ENCODE measurements at places on chromosomes 11 and 22.
A peak's percentile ranks its signal among the peaks of the same experiment; 100 is the strongest.

- no peak for DNase-seq
Observed at GRCh38 chr11:2250041-2250440, 20.3 kb downstream of the ASCL2 start.

DNA sequence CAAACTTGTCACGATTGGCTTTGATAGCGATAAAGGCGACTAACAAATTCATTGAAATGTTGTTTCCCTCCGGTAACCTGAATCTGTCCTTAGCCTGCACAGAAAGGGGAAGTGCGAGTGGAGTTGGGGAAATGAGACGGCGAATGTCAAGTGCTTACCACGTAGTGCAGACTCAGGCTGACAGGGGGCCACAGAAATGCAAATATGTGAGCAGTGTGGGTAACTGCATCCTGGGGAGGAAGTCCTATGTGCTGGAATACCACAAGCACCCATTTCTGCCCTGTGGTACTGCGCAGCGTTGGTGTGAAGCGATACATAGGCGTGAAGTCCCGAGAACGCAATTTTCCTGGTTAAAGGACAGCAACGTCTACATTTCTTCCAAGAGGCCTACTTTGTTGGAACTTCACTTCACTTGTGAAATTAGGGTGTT is 869 bp upstream of the EIF4ENIF1 start:
- DNase-seq = peak; percentile 23

DNA sequence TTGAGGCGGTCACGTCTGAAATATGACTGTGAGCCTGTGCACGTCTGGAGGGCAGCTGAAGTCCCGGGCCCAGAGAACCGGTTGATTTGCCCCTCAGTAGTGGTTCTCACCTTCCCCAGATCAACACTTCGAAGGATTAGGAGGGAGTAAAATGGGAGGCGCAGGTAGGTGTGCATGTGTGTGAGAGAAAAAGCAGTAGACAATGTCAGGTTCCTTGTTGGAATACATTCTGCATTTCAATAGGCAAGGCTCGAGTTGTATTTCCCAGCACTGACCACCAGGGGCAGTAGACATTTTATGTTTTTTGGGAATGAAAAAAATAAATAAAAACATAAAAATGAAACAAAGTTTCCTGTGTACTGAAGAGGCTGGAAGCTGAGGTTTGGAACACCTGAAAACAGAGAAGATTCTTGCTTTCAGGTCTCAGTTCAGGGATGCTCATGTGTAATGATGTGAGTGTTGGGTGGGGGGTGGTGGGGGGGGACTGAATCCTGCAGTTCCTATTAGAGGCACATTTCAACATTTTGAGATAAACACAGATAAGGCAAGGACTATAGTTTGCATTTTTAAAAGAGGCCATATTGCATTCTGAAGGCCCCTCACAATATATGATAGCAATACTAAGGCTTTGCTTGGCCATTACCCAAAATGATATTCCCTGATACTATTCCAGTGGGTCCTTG is 333.9 kb downstream of the CADM1 start:
- no peak for DNase-seq

- peak; percentile 71 for DNase-seq
Observed at GRCh38 chr22:32846780-32847491, 45.4 kb downstream of the TIMP3 start.

DNA sequence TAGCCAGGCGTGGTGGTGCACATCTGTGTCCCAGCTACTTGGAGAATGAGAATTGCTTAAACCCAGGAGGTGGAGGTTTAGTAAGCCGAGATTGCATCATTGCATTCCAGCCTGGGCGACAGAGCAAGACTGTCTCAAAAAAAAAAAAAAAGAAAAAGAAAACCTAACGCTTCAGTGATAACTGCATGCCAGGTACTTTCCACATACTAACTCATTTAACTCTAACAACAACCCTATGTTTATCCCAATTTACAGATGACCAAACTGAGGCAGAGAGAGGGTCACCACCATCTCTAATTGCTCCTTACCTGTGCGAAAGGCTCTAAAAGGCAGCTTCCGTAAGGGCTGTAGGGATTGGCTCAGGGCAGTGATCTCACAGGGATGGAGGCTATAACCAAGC is 11.6 kb downstream of the PISD start:
- DNase-seq = no peak

GRCh38 chr22:46416891-46417580 is 81.5 kb downstream of the TRMU start:
- no peak for DNase-seq

DNA sequence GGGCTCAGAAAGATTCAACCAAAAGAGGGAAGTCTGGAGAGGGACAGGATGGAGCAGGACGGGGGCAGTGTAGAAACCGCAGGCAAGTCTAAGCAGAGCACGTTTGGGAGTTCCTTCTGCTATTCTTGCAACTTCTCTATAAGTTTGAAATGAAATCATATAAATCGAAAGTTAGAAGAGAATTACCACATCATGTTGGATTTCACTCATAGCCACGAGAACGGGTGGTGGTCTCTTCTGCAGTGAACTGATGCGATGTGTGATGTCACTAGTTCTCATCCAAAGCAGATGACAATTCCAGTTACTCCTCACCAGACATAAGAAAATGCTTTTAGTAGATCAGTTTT is 36.0 kb downstream of the KCNQ1 start:
- no peak for DNase-seq

GRCh38 chr22:39941601-39942000 is 18.6 kb upstream of the TMA7B start:
- DNase-seq = no peak

DNA sequence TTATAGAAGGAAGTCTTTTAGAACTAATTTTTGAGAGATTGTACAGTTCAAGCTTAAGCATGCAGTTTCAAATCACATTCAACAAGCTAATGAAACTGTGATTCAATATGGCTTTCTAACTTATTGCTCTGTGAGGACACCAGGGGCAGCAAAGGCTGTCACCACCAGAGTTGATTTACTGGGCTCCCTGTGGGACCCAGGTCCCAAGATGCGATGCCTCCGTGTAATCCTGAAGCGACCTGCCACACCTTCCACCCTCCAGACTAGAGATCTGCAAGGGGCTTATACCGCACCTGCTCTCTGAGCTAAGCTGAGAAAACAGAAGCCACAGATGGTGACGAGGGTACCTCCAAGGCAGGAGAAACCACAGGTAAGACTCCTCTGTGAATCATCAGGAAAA is 918 bp upstream of the OR51Q1 start:
- no peak for DNase-seq

DNA sequence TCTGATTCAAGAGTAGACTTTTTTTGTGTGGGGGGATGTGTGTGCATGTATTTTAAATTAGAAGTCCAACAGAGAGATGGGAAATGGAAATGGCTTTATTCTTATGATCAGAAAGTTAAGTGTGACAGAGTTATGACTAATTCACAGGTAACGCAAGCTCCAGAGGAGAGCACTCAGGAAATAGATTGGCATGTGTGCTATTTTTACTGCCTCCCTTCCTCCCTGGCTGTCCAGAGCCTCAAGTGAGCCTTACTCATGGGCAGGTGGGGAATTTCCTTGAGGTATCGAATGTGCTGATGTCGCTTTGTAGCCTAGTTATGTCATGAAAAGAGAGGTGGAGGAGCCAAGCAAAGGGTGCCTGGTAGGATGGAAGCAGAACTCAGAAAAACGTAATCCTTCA is 70.3 kb upstream of the BDNF start:
- no peak for DNase-seq

DNA sequence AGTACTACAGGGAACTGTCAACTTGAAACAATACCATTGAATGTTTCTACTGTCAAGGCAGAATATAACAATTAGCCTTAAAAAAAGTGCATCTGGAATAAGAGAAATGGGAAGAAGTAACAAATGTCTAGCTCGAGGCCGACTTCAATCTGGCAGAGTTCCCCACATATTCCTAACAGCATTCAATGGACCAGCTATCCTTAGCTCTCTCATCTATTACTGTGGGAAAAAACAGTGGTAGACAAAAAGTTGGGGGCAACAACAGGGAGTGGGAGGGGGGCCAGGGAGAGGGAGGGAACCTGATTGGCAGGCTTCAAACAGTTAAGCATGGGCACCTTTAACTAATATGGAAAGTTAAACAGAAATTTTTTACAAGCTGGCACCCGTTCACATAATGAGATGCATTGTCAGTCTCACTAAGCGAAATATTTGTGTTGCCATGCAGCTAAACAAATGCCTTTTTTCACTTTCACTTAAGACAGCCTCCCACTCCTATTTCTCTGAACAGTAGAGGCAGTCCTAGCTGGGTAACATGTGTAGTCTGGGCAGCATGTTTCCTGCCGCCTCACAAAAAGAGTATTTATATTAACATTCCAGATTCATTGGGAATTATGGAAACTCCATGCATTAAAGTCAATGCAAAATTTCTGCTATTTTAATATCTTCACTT is 62.2 kb upstream of the SOX6 start:
- no peak for DNase-seq

- DNase-seq = no peak
Observed at GRCh38 chr11:111206472-111206871, 39.1 kb upstream of the POU2AF2 start.

DNA sequence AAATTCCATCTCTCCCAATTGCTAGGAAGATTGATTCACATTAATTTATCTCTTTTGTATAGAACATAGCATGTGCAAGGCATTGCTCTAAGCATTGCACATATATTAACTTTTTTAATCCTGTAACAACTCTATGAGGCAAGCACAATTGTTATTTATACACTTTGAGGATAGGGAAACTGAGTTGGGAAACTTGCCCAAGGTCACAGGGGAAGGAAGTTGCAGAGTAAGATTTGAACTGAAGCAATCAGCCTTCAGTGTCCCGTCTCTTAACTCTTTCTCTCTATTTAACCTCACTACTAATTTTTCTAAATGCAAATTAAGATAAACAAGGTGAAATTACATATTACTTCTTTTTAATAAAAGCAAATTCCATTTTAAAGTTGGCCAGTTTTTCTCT is 22.2 kb downstream of the OR56B4 start:
- no peak for DNase-seq

DNA sequence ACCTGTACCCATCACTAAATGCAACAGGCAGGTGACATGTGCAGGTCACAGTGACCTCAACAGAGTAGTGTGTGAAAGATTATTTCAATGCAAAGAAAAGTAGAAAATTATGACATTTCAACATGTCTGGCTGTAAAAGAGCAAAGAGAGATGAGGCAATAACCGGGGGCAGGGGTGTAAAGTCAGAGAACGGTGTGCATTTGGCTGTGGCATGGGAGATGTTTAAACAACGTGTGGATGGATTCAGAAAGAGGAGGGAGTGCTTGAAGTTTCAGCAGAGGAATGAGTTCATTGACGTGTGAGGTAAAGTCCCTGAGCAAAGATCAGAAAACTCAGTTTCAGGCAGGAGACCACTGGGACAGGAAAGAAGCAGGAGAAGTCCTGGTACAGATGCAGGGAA is 229.7 kb downstream of the BUD13 start:
- no peak for DNase-seq

- DNase-seq = peak; percentile 78
Observed at GRCh38 chr22:45548991-45549761, 46.5 kb downstream of the FBLN1 start.

DNA sequence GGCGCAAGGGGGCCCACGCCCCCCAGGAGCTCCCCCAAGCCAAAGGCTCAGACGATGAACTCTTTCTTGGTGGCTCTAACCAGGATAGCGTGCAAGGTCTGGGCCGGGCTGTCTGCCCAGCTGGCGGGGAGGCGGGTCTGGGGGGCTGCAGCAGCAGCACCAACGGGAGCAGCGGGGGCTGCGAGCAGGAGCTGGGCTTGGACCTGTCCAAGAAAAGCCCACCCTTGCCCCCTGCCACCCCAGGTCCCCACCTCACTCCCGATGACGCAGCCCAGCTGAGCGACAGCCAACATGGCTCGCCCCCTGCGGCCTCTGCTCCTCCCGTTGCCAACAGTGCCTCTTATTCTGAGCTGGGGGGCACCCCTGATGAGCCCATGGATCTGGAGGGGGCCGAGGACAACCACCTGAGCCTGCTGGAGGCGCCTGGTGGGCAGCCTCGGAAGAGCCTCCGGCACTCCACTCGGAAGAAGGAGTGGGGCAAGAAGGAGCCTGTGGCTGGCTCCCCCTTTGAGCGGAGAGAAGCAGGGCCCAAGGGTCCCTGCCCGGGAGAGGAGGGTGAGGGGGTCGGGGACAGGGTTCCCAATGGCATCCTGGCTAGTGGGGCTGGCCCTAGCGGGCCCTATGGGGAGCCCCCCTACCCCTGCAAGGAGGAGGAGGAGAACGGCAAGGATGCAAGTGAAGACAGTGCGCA is 21.6 kb upstream of the TMEM191C start:
- DNase-seq = peak; percentile 11

- DNase-seq = no peak
Observed at GRCh38 chr11:72864702-72865655, 50.8 kb downstream of the ATG16L2 start.

- DNase-seq = no peak
Observed at GRCh38 chr11:126992804-126993111, 7.8 kb downstream of the KIRREL3 start.

DNA sequence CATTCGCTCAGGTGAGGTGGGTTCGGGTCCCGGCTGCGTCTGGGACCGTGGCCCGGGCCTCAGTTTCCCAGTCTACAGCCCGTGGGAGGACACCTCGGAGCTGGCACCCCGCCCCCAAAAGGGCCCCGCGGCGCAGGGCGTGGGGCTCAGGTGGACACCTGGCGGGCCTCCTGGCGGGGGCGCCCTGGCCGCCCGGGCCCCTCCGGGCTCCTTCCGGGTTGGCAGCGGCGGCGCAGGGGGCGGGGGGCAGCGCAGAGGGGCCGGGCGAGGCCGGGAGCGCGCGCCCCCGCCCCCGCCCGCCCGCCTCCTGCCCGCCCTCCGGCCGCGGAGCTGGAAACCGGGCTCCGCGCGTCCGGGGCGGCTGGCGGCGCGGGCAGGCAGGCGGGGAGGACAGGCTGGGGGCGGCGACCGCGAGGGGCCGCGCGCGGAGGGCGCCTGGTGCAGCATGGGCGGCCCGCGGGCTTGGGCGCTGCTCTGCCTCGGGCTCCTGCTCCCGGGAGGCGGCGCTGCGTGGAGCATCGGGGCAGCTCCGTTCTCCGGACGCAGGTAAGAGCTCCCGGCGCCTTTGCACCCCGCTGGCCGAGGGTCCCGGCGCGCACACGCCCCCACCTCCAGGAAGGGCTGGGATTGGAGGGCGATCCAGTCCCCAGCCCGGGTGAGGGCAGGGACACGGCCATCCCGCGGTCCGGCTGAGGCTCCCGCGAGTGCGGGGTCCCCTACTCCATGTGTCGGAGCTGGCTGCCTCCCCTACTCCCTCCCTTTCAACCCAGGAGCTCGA is at the start of gene EMID1:
TSS of gene EMID1 (plus strand) at position 303 of the 778 bp plus-strand sequence. CDS start at position 446, 143 bp downstream.
- DNase-seq = peak; percentile 39

- DNase-seq = no peak
Observed at GRCh38 chr22:30701872-30702271, 7.2 kb downstream of the OSBP2 start.

DNA sequence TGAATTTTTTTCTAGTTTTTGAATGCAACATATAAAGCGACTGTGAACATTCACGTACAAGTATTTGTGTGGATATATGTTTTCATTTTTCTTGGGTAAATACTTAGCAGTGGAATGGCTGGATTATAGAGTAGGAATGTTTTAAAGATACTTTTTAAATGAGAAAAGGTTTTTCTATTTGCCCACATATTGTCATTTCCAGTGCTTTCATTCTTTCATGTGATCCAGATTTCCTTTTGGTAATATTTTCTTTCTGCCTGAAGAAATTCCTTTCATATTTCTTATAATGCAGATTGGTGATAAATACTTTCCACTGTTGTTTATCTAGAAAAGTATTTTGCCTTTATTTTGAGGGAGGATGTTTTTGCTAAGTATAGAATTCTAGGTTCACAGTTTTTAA is 7.9 kb downstream of the DDB2 start:
- no peak for DNase-seq

GRCh38 chr11:19929147-19929546 is 216.5 kb downstream of the NAV2 start:
- no peak for DNase-seq

GRCh38 chr11:19683141-19683805 is 29.4 kb upstream of the NAV2 start:
- no peak for DNase-seq

GRCh38 chr11:59174664-59175033 is 2.7 kb downstream of the DTX4 start:
- DNase-seq = no peak
